ENCODE measurements at places on chromosomes 2 and 18. TPM values are rescaled to one million over a fixed set of nuclear protein-coding genes. Genes with fewer than 3 reads are reported as not detected.

DNA sequence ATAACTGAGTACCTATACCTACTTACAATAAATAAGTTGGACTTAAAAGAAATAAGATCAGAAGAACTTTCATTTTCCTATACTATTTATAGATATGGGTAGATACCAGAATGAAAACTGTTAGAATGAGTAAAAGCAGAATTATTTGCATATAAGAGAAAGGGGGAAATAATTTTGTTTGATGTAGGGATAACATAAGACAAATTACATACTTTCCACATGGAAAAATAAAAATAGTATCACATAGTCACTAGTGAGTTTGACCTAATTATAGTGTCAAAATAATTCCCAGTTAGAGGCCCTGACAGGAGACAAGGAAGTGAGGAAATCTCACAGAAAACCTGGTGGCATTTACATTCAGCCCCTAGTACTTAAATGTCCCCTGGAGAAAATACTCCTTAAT, 28.6 kb downstream of the KCMF1 start:
- DNase-seq: no peak

DNA sequence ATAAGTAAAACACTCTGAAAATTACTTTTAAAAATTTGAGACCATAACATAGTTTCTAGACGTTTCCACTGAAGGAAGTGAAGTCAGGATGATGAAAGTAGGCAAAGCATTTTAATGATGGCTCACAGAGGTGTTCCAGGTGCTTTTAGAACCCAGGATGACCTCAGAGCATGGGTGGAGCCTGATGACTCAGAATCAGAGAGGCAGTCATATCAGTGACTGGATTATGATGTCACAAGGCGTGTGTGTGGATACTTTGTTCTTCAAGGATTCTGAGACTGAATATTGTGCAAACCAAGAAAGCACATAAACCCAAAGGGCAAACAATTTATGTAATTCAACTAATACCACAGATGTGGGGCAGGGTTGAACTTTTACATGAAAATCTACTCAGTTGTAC, 208.0 kb upstream of the FBXO11 start:
- DNase-seq: peak; percentile 11

The YPEL5 gene
- total RNA-seq: 99.2 TPM

GRCh38 chr2:8472545-8473323, 209.1 kb upstream of the ID2 start:
- DNase-seq: no peak

DNA sequence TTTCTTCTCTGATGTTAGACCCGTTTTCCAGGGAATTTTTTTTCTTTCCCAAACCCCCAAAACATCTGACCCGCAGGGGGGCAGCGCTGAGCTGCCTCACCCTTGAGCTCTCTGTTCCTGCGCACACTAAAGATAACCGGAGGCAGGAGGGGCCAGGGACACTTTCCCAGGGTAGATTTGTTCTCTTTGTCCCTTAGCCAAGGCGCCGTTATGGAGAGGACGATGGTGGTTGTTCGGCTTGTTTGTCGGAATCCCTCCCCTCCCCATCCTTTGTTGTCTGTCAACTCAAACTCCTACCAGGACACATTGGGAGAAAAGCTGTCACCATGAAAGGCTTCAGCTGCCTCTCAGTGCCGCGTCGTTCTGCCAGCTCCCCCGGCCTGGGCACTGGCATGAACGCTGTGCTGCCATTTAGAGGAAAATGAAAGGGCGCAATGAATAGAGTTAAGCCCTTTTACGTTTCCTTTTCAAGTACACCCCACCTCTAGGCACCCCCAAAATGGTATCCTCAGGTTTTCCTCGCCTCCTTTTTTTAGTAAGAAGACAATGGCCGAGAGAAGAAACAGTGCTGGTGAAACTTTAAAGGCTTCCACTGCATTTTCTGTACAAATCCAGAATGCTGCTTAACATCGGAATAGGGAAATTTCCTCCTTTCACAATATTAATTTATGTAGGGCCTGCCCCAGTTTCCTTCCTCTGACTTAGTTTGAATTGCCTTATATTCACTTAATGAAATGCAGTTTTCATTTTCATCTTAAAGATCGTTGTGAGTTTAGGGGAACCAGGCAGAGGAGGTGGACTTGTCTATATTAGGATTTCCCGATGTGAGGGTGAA, 62.1 kb downstream of the RND3 start:
- peak; percentile 54 for DNase-seq

DNA sequence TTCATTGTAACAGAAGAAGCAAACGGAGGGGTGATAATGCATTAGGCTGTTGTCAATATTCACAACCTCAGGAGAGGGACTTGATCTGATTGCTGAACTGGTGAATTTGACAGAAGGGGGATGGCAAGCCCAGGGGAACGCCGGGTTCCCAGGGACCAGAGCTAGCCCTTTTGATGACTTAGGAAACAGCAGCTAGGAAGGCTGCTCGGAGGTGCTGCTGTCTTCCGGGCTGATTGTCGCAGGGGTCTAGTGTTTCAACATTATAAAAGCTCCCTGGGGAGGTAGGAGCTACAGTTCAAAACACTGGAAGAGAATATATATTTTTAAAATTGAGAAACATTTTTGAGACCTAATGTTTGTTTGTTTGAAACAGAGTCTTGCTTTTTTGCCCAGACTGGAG, 47.3 kb downstream of the CD8B2 start:
- no peak for DNase-seq

The CCDC85A gene
- 21.4 TPM for total RNA-seq

The COL6A3 gene
- 14.6 TPM for total RNA-seq
